ENCODE measurements at places on chromosomes 12 and 14. TPM values are rescaled to one million over a fixed set of nuclear protein-coding genes. Genes with fewer than 3 reads are reported as not detected.

DNA sequence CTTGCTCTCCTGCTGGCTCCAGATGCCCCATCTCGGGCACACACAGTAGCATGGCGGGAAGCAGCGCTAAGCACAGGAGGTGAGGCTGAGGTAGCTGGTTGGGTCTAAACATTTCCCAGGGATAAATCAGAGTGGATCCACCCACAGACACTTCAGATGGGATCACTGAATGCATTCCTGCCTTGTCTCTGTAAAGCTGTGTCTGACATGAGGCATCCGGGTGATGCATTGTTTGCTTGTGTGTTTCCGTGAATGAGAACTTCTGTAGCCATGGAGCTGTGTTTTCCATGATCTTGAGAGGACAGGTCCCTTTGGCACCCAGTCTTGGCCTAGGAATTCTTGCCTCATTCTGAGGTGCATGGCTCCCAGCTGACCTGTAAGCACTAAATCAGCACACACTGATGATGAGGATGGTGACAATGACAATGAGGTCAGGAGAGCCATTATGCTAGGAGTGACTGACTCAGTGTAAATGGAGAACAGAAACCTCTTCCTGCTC, 6.7 kb upstream of the KRT75 start:
- DNase-seq = no peak
- no peaks in the 10 kb centered on the region for H3K4me1 ChIP-seq
- no peak overlapping the region for H3K27ac ChIP-seq
- no peaks in the 10 kb centered on the region for H3K27me3 ChIP-seq

TAS2R31 gene
- 9.5 TPM for total RNA-seq

- DNase-seq = no peak
- no peaks in the 10 kb centered on the region for H3K4me1 ChIP-seq
- H3K27me3 ChIP-seq = no peaks in the 10 kb centered on the region
- no peak overlapping the region for H3K4me3 ChIP-seq
- no peaks in the 10 kb centered on the region for H3K36me3 ChIP-seq
- H3K27ac ChIP-seq = no peak overlapping the region
Measured at GRCh38 chr12:77324763-77325468, 259.5 kb upstream of the E2F7 start.

GRCh38 chr12:101876322-101876860, 989 bp upstream of the DRAM1 start:
- H3K27me3 ChIP-seq = no peaks in the 10 kb centered on the region
- H3K4me3 ChIP-seq = no peak overlapping the region
- no peak overlapping the region for H3K27ac ChIP-seq
- H3K4me1 ChIP-seq = no peaks in the 10 kb centered on the region

- no peak overlapping the region for H3K4me3 ChIP-seq
- no peak overlapping the region for H3K27ac ChIP-seq
- H3K4me1 ChIP-seq = no peaks in the 10 kb centered on the region
Measured at GRCh38 chr12:13144266-13144828, 40.9 kb upstream of the GSG1 start.

DLK1 gene
- not detected for total RNA-seq

- no peaks in the 10 kb centered on the region for H3K27me3 ChIP-seq
- no peak for DNase-seq
- H3K4me1 ChIP-seq = peaks cover 41% of the 10 kb centered on the region
- H3K4me3 ChIP-seq = peak overlapping the region; percentile 78
Measured at GRCh38 chr14:67357186-67357968, 2.2 kb downstream of the ATP6V1D start.

- no peak overlapping the region for H3K27ac ChIP-seq
- no peaks in the 10 kb centered on the region for H3K27me3 ChIP-seq
- H3K4me3 ChIP-seq = no peak overlapping the region
- no peak for DNase-seq
Measured at GRCh38 chr14:94975366-94975765, 182.0 kb downstream of the DICER1 start.

DNA sequence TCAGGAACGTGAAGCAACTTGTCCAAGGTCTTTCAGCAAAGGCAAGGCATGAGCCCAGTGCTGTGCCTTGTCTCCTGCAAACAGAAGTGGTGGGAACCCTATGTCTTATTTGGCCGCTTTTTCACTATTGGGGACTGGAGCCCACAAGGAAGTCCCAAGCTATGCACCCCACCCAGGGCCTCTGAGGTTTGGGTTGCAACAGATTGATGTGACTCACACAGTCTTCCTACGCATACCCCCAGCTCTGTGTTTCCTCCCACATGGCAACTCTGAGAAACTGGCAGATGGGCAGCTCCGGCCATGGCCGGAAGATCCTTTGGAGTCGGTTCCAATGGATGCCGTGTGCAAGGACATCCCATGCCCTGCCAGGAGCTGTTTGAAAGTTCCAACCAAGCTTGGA, 28.3 kb upstream of the CMKLR1 start:
- H3K27ac ChIP-seq = no peak overlapping the region
- no peak overlapping the region for H3K4me3 ChIP-seq
- no peaks in the 10 kb centered on the region for H3K36me3 ChIP-seq
- no peaks in the 10 kb centered on the region for H3K27me3 ChIP-seq
- no peak for DNase-seq
- no peaks in the 10 kb centered on the region for H3K4me1 ChIP-seq

GALNT9 gene
- total RNA-seq = not detected

C12orf50 gene
- not detected for total RNA-seq

DNA sequence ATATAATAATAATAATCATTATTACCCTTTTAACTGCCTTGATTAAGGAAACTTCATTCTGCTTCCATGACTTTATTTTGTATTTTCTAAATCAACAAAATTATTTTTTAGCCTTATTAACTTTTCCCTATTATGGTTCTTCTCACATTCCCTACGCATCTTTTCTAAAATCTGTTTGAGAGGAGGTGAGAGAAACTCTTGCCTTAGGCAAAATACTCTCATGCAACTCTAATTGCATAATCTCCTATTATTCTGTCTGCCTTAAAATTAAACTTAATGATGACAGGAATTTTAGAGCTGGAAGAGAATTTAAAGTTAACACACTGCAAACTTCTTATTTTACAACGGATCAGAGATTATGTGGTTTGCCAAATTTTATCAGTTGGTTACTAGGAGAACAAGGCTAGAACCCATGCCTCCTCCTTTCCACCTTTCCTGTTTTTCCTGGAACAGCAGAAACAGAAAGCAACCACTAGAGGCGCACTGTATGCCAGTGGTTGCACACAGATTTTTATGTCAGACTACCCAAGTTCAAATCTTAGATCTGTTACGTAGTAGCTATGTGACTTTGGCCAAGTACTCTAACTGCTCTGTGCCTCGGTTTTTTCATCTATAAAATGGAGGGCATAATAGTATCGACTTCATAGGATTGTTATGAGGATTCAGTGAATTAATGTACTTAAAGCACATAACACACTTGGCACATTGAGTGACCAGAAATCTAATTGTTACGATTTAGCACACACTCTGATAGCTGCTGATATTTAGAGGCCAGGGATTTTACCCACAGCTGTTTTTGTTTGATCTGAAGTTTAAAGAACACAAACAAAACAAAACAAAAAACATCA, 4.3 kb upstream of the BRMS1L start:
- no peaks in the 10 kb centered on the region for H3K27me3 ChIP-seq
- no peak overlapping the region for H3K4me3 ChIP-seq
- no peaks in the 10 kb centered on the region for H3K36me3 ChIP-seq
- no peak overlapping the region for H3K27ac ChIP-seq

FITM1 gene
- total RNA-seq = 0.89 TPM

DNA sequence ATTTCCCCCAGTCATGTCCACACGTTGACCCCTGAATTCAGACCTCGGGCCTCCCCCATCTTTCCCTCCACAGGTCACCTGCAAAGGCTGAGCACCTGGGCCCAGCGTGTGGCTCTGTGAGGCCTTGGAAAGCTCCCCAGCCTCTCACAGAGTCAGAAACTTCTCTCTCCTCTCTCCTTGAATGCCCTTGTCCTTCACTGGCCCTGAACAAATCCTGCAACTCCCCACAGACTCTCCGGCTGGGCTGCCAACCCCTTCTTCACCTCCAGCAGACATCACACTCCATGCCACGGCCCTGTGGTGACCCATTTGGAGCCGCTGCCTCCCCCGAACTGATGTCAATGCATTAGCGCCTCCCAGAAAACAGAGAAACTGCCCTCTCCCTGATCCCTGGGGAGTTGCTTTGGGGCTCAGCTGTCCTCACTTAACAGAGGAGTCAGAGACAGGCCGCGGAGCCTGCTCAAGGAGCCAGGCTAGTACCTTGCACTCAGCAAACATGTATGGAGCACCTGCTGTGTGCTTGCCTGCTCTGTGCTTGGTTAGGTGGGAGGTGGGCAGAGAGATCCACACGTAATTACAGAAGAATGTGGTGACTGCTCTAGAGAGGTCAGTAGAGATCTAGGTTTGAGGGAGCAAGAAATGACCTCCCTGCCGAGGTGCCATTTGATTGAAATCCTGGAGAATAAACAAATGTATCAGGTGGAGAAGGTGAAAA, 99.2 kb upstream of the PWP1 start:
- H3K36me3 ChIP-seq = no peaks in the 10 kb centered on the region
- no peak overlapping the region for H3K27ac ChIP-seq
- H3K27me3 ChIP-seq = no peaks in the 10 kb centered on the region
- H3K4me3 ChIP-seq = no peak overlapping the region
- DNase-seq = no peak

DNA sequence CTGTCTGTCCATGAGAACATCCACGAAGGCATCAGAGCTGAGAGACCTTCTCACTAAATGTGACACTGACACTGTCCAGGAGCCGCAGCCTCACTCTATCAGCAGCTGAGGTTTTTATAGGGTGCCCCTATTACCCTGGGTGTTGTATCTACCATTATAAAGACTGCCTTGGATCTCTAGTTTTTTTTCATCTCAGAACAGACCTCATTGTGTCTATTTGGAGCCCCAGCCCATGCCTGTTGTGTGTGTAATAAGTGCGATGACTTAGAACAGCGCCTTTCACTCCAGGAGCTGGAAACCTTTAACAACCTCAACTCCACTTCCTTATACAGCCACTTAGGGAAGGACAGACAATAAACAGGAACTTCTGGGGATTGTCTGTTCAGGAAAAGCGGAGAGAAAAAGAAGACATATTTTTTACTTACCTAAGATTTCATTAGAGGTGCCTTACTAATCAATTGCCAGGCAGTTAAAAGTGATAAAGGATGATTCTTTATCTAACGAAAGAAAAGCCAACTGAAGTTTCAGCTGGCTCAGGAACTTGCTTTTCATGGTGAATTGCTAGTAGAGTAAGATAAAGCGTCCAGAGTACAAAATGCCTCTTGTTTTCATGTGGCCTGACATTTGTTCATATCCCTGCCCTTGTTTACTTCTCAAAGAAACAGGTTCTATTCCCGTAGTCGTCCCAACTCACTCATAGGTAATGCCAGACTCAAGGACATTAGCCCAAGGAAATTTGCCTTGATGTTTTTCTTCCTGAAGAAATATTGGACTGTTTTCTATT, 420.6 kb downstream of the RAD51B start:
- no peaks in the 10 kb centered on the region for H3K36me3 ChIP-seq
- no peak overlapping the region for H3K27ac ChIP-seq
- DNase-seq = no peak
- no peaks in the 10 kb centered on the region for H3K4me1 ChIP-seq

DNA sequence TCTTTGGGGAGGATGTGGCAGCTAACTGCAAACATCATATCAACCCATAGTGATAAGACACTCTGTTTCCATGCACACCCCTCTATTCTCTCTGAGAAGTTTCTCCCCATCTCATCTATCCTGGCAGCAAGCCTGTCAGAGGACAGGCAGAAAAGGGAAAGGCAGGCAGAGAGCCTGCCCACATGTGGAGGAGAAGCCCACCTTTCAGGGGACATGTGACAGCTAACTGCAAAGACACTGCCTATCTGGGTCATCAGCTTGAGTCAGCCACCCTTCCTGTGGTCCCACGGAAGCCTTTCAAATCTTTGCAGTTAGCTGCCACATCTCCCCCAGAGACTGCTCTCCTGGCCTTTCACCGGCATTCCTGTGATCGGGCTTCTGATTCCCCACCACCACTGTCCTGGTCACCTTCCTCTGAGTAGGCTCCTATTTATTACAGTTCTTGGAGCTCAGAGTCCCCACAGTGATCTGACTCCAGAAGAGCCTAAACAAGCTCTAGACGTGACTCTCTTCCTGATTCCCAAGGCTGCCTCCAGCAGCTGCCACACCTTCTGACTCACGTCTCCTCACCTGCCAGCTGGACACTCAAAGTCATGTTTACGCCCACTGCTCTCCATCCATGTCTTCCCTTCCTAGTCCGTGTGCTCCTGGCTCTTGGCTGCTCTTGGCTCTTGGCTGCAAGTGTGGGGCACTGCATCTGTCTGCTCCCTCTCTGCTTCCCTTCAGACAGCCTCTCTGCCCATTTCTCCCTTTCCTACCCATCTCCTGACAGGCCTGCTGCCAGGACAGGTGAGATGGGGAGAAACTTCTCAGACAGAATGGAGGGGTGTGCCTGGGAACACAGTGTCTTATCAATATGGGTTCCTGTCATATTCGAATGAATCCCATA, 7.5 kb upstream of the KRT1 start:
- no peak overlapping the region for H3K4me3 ChIP-seq
- H3K27ac ChIP-seq = no peak overlapping the region
- H3K36me3 ChIP-seq = no peaks in the 10 kb centered on the region
- no peaks in the 10 kb centered on the region for H3K27me3 ChIP-seq

- H3K27me3 ChIP-seq = no peaks in the 10 kb centered on the region
- H3K27ac ChIP-seq = no peak overlapping the region
- no peak for DNase-seq
- H3K36me3 ChIP-seq = no peaks in the 10 kb centered on the region
- no peak overlapping the region for H3K4me3 ChIP-seq
- no peaks in the 10 kb centered on the region for H3K4me1 ChIP-seq
Measured at GRCh38 chr14:53767566-53767965, 189.1 kb downstream of the BMP4 start.

GRCh38 chr14:49783394-49784014, 15.6 kb downstream of the KLHDC2 start:
- H3K27ac ChIP-seq = no peak overlapping the region
- no peak overlapping the region for H3K4me3 ChIP-seq
- peaks cover 83% of the 10 kb centered on the region for H3K36me3 ChIP-seq
- no peaks in the 10 kb centered on the region for H3K27me3 ChIP-seq

SLIRP gene
- 204 TPM for total RNA-seq

GRCh38 chr12:122944605-122945592, 21.4 kb downstream of the ABCB9 start:
- no peaks in the 10 kb centered on the region for H3K4me1 ChIP-seq
- no peaks in the 10 kb centered on the region for H3K27me3 ChIP-seq
- H3K27ac ChIP-seq = no peak overlapping the region
- H3K4me3 ChIP-seq = no peak overlapping the region
